ENCODE measurements at places on chromosomes 16 and 17. TPM values are rescaled to one million over a fixed set of nuclear protein-coding genes. Genes with fewer than 3 reads are reported as not detected.

DNA sequence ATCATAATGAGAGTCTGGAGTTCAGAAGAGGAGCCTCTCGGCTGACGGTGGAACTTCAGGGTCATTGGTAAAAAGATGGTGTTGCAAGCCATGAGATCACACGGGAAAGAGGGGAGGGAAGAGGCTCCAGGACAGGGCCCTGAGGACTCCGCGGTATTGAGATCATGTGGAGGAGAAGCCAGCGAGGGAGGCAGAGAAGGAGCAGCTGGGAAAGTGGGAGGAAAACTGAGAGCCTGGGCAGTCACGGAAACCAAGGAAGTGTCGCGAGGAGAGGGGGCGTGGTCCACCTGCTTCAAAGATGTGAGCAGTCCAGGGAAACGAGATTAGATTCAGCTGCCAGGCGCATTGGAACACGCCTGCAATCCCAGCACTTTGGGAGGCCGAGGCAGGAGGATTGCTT is 27.7 kb upstream of the SBK1 start:
- DNase-seq = no peak

DNA sequence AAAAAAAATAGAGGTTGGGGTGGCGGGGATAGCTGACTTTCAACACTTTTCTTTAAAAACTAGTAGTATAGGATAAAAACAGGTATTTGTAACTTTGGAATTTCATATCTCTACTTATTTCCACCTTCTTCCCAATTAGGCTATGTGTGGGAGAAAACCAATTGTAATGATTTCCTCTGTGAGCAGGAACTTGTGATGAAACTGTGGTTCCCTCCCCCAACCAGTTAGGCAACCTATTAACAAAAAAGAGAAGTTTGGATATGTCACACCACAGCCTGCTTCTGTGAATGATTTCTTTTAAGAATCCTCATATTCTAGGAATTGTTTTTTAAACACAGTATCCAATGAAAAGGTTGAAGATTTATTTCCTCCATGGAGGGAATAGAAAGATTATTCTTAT is 1.9 kb downstream of the IGSF6 start:
- no peak for DNase-seq

GRCh38 chr17:72853440-72854415 is 238.8 kb downstream of the SLC39A11 start:
- peak; percentile 91 for DNase-seq

DNA sequence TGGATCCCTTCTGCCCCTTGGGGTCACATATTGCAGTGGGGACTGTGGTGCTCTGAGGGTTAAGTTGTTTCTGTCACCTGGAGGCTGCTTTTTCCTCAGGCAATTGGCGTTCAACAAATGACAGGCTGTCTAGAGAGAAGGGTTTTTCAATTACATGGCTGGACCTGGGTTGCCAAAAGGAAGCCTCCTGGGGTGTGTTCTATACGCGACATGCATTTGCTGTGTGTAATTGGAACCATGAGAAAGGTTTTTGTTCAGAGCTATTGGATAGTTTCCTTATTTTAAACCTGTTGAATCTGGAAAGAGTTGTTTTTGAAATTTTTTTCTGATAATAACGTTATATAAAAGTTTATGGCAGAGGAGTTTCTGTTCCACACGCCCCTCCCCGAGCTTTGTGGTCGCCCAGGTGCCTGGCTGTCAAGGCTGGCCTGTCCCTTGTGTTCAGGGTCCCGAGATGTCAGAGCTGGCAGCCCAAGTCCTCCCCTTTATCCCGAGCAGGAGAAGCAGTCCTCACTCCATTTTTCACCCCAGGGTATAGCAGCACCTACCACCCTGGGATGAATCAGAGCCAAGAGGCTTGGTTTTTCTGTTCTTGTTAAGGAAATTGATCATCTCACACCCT is 26.1 kb upstream of the ZNF750 start:
- DNase-seq = peak; percentile 33

- DNase-seq = no peak
Measured at GRCh38 chr16:58475091-58475619, 24.8 kb upstream of the NDRG4 start.

DNA sequence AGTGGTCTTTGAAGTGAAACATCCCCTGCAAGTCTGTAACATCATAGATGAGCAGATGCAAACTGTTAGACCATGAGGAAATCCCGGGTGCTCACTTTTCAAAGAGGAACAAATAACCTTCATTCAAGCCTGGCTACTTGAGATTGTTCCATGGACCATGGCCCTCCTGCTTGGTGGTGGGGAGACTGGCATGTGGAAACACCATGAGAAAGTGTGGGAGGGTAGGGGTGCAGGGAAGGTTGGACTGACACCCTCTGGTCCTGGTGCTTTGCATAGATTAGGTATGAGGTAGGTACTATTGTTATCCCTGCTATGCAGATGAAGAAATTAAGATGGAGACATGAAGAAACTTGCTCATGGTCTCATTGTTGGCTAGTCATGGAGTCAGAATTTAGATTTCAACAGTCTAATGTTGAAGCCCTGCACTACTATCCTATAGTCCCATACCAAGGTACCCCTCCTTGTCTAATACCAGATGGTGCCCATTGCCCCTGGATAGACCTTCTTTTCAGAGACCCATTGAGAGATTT is 59.0 kb downstream of the SPACA3 start:
- no peak for DNase-seq

DNA sequence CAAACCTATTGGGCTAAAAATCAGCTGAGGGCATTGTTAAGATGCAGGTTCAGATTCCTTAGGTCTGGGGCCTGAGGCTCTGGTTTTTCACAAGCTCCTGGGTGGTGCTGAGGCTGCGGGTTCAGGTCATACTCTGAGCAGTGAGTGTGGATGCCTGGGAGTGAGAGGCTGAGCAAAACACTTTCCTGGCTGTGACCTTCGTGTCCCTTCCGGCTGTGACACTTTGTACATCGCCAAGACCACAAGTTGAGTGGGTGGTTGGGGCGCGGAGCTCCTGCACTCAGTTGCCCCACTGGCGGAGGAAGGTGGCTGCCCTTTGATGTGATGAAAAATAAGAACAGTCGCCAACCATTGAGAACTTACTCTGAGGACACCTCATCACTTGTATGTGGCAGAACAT is 24.8 kb downstream of the CCR7 start:
- no peak for DNase-seq

DNA sequence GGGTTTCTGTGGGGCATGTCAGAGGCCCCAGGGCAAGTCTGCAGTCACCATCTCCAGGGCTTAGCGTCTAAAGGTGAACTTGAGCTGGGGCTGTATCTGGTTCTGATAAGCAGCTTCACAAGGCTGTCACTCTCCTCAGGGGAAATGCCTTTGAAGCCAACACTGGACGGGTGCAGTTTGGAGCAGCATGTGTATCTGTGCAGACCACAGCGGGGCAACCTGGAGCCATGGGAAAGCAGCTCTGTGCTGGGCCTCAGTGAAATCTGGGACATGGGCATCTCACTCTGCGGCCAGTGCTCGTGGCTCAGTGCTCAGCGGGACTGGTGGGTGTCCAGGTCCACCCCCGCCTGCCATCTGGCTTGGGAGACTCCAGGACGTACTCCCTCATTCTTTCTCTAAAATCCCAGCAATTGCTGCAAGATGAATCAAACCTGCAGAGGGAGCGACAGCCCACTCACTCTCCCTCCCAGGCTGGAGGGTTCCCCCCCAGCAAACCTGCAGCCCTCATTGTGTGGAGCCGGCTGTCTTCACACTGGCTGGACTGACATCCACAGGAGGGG is 63.5 kb downstream of the PRMT7 start:
- DNase-seq = no peak

DNA sequence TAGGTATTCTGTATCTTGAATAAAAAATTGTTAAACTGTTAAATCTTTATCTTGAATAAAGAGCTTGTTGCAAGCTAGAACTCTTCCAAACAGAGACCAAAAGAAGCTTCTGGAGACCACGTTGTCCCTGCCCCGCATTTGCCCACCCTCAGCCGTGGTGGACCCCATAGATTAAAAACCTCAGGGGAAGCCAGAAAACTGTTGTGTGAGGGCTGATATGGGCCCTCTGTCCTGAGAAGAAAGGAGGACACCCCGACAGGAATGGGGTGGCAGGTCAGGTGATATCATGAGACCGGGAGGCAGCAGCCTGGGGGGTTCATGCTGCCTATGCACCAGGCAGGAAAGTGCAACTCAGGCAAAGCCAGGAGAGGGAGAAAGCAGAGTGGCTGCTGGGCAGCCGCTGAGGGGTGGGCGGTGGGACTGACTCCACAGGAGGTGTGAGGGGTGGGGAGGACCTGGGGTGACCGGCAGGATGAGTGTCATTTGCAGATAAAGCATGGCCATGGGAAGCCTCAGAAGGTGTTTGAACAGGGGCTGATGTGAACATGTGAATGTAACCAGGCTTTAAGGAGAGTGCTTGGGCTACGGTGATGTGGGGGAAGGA is 147.8 kb downstream of the IRF8 start:
- no peak for DNase-seq

DNA sequence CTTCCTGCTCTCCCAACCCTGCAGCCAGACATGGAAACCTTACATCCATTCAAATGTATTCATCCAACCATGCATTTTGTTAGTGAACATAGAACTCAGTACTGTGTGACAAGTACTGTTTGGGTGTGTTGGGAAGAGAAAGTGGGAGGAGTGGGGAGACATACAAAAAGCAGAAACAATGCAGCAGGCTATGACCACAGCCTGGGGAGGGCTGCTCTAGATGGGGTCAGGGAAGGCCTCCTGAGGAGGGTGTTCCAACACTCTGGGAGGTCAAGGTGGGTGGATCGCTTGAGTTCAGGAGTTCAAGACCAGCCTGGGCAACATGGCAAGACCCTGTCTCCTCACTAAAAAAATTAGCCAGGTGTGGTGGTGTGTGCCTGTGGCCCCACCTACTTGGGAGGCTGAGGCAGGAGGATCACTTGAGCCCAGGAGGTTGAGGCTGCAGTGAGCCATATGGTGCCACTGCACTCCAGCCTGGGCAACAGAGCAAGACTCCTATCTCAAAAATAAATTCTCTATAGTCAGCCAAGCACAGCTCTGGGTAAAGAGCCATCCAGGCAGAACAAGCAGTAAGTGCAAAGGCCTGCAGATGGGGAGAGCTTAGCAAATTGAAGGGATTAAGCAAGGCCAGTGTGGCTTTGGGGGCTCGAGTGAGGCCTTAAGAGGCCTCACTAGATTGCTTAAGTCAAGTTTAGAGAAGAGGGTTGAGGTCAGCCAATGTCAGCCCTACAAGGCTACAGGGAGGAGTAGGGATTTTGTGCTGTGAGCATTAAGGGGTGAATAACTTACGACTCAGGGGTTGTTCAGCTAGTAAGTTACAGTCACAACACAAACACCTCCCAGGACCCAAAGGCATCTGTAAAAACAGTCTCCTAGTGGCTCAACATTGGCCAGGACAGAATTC is 5.5 kb downstream of the SLC13A2 start:
- DNase-seq = no peak

- no peak for DNase-seq
Measured at GRCh38 chr17:60538726-60539125, 12.7 kb upstream of the APPBP2 start.

GRCh38 chr17:73066148-73066884 is 26.2 kb downstream of the SLC39A11 start:
- no peak for DNase-seq

DNA sequence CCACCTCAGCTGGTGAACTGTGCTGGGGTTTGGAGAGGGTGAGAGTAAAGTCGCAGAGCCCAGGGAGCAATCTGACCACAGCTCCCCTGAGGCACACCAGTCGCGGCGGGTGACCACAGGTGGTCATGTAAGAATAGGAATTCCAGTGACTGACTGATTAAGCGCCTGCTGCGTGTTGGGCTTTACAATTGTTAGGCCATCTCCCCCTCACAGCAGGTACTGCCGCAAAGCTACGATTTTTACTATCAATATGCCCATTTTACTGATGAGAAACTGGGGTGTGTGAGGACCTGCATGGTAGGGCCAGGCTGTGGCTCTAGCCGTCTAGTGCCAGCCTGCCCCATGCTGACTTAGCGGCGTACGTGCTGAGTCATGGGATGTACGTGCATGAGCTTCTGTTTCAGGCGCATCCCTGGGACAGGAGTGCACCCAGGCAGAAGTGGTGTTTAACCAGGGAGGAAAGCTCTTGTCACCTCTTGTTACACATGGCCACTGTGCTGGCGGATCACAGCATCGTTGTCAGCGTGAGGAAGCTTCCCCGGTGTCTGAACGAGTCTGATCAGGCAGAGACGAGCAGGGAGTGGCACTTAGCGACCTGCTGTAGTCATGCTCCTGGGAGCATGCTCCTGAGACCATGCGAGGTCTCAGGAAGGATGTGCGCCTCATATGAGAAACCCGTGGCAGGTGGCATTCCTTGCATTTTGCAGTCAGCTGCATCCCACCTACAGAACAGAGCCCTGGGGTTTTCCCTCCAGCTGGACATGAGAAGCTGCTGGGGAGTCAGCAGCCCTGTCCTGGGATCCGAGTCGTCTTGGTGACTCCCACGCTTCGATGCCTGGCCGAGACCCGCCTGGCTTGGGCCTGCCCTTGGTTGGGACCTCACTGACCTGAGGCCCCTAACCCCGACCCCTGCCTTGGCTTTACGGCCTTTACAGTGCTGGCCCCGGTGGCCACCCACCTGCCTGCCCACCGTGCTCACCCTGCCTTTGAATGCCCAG is 163.7 kb upstream of the CHMP6 start:
- no peak for DNase-seq

GRCh38 chr16:19118938-19119431 is 5.2 kb downstream of the ITPRIPL2 start:
- DNase-seq = no peak

GRCh38 chr17:19800571-19800970 is 52.5 kb upstream of the ALDH3A1 start:
- no peak for DNase-seq

- peak; percentile 49 for DNase-seq
Measured at GRCh38 chr17:2710803-2711607, 559 bp downstream of the CLUH start.

- DNase-seq = no peak
Measured at GRCh38 chr17:74635418-74635817, 11.9 kb upstream of the CD300E start.

GRCh38 chr16:14121142-14121541 is 50.0 kb downstream of the MRTFB start:
- no peak for DNase-seq

- DNase-seq = no peak
Measured at GRCh38 chr17:5049314-5049841, 14.2 kb upstream of the SLC52A1 start.

DNA sequence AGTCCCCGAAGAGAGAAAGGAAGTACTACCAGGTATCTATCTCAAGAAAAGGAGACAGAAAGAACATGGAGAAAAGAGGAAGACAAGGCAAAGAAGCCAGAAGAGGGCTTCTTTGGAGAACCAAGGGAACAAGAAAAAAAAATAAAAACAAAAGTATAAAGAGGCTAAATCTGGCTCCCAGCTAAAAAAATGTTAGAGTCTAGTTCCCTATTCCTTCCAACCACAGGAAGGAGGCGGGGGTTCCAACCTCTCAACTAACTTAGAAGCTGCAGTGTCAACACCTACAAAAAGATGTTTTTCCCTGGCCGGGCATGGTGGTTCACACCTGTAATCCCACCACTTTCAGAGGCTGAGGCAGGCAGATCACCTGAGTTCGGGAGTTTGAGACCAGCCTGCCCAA is 13.4 kb downstream of the UTP6 start:
- DNase-seq = no peak

- DNase-seq = peak; percentile 80
Measured at GRCh38 chr17:1906662-1907101, 76.9 kb downstream of the RPA1 start.

Gene CTRB2
- not detected for polyA plus RNA-seq

Gene GPR179
- polyA plus RNA-seq = 1.2 TPM

Gene EEF2KMT
- 11.5 TPM for polyA plus RNA-seq

Gene TMIGD1
- polyA plus RNA-seq = not detected

Gene PRRT2
- polyA plus RNA-seq = 55.1 TPM

All from brain (organoid and tissue), 16 donors.